ENCODE measurements at places on chromosomes 6 and 20.

DNA sequence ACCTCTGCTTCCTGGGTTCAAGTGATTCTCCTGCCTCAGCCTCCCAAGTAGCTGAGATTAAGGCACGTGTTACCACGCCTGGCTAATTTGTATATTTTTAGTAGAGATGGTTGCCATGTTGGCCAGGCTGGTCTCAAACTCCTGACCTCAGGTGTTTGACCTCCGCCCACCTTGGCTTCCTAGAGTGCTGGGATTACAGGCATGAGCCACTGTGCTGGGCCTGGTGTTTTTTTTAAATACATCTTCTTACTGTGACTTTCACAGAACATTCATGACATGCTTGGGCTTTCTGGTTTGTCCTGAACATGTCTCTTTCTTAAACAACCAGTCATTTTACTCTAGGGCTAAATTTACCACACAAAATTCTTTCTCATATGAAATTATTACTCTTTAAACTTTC lies 34.7 kb upstream of the FAM8A1 start:
- no peak overlapping the region for H3K4me3 ChIP-seq
- no peak for DNase-seq

GRCh38 chr6:2839982-2840748 lies 1.5 kb downstream of the SERPINB1 start:
- H3K4me3 ChIP-seq: peak overlapping the region; percentile 88
- H3K36me3 ChIP-seq: peaks cover 34% of the 10 kb centered on the region
- H3K27me3 ChIP-seq: no peaks in the 10 kb centered on the region
- peaks cover 28% of the 10 kb centered on the region for H3K4me1 ChIP-seq
- no peak for DNase-seq

GRCh38 chr6:170208651-170209353 lies 82.1 kb downstream of the DLL1 start:
- H3K4me1 ChIP-seq: no peaks in the 10 kb centered on the region
- DNase-seq: no peak

DNA sequence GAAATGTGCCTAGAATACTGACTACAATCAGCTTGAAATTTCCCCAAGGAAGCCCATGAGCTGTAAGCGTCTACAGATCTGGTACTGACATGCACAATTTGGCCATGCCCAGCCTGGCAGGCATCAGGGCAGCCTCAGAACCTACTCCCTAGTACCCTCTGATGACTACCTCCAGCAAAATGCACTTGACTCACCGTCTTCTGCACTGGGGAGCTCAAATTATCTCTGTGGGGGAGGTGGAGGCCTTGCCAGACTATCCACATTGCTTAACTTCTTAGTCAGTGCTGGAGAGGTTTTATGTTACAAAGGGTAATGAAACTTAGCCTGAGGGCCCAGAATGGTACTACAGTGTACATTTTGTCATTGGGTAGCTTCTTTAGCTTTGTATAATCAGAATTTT lies 126.0 kb upstream of the ADGRF1 start:
- DNase-seq: peak; percentile 99
- peak overlapping the region; percentile 74 for H3K27ac ChIP-seq
- peak overlapping the region; percentile 33 for H3K4me3 ChIP-seq
- no peaks in the 10 kb centered on the region for H3K27me3 ChIP-seq
- no peaks in the 10 kb centered on the region for H3K36me3 ChIP-seq

DNA sequence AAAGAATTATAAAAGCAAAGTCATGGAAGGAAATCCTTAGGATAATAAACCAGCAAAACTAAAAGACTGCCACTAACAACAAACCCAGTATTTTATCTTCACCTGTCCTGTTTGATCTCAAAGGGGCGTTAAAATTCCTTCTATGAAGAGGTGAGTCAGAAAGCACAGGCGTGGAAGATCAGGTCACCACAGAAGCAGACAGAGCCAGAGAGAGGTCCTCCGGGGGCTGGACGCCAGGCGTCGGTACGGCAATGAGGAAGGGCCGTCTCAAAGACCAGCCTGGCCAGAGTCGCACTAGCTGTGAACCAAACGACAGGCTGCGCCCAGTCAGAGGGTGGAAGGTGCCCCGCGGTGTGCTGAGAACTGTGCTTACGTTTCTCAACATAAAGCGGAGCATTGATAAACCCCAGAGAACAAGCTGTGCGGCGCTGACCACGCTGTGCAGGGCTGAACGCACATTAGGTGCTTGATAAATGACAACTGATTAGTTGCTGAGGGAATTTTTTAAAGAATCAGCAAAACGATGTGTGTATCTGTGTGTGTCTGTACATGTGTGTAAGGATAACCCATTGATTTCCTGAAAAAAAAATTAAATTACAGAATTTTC lies 85.6 kb downstream of the RNASET2 start:
- H3K4me3 ChIP-seq: no peak overlapping the region
- H3K27me3 ChIP-seq: peaks cover 54% of the 10 kb centered on the region
- no peak for DNase-seq
- no peaks in the 10 kb centered on the region for H3K36me3 ChIP-seq
- H3K27ac ChIP-seq: no peak overlapping the region
- no peaks in the 10 kb centered on the region for H3K4me1 ChIP-seq

- peak overlapping the region; percentile 2 for H3K27ac ChIP-seq
- no peaks in the 10 kb centered on the region for H3K27me3 ChIP-seq
- H3K36me3 ChIP-seq: no peaks in the 10 kb centered on the region
- H3K4me1 ChIP-seq: peaks cover 21% of the 10 kb centered on the region
Observed at GRCh38 chr6:43738267-43738676, 31.7 kb upstream of the VEGFA start.

Data from MCF 10A (cell line).